Hematopoietic multipotent progenitor cell treated with erythropoietin and hydrocortisone succinate and interleukin-3 and kit ligand, for 6 days (in vitro differentiated cells): ENCODE measurements at places on chromosomes 16 and 17.

DNA sequence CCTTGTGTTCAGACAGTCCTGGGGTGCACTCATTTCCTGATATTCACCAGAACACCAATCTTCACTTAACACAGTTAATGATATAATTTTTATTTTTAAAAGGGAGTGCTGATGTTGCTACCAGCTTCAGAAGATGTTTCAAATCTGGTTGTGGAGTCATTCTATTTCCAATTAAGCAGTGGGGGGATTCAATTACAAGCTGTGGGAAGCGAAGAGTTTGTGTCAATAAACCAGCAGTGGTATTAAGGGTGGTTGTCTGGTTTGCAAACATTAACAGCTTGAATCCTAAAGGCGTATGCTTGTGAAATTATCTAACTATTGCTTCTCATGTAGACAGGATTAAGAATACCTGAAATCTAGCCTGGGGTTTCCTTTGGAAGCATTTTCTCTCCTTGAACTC lies 1637.5 kb upstream of the GOT2 start:
- DNase-seq = no peak

GRCh38 chr17:10096596-10096995 lies 101.8 kb downstream of the GAS7 start:
- DNase-seq = no peak

DNA sequence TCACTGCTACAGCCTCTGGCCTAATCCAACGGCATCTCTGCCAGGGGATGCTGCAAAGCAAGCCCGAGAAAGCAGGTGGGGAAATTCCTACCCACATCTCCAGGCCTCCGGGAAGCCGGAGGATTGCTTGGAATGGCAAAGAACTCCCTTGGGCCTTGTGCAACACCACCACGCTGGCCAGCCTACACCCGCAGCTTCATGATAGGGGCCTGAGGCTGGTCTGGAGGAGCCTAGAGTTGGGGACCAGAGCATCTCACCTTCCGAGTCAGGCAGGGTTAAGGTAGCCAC lies 20.3 kb downstream of the GGA3 start:
- DNase-seq = no peak

DNA sequence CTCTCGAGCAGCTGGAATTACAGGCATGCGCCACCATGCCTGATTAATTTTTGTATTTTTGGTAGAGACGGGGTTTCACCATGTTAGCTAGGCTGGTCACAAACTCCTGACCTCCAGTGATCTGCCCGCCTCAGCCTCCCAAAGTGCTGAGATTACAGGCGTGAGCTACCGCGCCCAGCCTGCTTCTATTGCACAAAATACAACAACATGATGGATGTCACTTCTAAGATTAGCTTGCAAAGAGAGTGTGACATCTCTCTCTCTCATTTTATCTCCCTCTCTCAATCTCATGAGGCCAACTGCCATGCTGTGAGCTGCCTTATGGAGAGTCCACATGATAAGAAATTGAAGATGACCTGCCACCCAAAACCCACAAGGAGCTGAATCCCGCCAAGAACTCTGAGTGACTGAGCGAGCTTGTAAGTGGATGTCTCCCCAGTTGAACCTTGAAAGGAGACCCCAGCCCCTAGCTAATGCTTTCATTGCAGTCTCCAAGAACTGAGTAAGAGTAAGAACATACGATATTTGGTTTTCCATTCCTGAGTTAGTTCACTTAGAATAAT lies 458.5 kb downstream of the RBFOX1 start:
- DNase-seq = no peak

DNA sequence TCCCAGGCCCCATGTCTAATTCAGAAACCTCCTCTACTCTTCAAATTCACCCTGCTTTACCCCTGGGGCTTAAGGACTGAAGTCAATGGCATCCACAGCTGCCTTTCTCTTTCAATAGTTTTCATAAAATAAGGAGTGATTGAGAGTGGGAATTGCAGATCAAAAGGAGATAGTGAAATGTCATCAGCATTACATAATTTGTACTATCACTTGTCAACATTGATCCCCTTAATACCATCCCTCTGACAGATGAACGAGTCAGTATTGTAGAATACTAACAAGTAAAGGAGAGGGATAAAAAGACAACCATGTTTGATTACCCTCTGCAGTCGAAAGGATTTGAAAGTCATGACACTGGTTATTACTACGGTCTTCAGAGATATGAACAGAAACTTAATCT lies 212.4 kb downstream of the TMEM114 start:
- DNase-seq = no peak

DNA sequence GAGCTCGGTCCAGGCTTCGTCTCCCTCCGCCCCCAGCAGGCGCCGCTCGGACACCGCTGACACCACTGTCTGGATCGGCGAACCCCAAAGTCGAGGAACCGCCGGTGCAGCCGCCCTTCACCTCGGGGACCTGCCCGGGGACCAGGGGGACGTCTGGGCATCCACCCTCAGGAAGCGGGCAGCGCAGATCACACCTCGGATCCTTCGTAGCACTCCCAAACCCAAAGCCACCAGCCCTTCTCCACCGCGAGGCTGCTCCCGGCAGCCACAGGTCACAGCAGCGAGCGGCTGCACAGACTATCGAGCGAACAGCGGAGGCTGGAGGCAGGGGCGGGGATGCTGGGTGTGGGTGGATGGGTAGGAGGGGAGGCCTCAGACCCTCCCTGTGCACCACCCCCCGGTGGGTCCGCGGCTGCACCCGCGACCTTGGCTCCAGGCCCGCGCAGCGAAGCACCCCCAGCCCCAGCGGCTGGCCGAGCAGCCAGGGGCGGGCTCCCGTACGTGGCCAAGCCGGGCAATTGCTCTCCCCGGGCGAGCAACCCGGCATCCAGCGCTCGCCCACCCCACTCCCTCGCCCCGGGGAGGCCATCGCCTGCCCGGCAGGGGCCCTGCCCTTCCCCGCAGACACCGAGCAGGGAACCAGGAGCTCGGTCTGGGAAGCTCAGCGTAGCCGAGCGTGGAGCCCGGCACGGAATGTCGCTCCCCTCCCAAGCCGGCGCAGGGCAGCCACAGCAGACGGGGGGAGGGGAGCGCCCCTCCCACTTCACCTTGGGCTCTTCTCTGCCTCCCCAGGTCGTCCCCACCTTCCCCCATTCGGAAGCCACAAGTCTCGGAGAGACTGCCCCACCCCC lies 1.0 kb downstream of the SDK2 start:
- peak; percentile 35 for DNase-seq

DNA sequence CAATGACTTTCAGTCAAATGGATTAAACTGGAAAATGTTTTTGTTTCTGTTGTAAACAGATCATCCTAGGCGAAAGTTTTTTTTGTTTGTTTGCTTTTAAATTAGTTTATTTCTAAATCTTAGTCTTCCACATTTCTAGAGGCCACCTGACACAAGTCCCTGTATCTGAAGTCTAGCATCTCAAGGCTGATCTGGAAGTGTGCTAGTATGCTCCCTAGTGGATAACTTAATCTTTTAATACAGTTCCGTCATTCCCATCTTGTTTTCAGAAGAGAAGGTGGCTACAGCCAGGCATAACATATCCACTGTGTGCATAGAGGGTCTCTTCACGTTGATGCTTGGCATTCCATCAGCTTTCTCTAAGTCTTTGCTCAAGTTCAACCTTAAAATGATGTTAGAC lies 7.6 kb downstream of the IFT20 start:
- DNase-seq = no peak
